ENCODE measurements at places on chromosomes 2 and 18.

DNA sequence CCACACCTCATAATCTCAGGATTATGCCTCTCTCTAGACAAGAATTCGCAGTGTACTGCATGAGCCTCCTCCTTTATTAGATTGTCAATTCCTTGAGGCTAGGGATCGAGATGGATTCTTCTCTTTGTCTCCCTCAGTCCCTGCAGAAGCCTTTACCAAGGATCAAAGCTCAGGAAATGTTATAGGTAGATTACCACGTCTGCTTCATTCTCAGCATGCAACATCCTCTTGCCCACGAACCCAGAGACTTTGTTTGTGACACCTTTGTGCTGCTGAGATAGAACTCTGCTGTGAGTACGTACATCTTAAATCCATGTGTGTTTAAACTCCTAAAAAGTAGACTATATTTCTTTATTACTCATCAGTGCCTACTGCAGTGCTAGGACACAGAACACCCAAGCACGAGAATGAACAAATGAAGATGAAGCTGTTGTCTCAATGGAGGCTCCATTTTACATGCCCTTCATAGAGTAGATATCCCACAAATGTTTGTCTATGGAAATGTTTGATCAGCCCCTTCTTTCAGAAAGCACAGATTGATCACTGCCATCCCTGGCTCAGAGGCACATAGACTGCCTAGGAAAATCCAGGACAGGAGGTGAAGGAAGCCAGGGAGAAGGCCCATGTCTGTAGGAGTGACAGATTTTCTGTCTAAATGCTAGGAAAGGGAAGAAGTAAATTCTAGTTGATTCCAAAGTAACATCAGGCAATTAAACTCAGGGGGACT lies 98.8 kb upstream of the KLHL29 start:
- no peak for DNase-seq

DNA sequence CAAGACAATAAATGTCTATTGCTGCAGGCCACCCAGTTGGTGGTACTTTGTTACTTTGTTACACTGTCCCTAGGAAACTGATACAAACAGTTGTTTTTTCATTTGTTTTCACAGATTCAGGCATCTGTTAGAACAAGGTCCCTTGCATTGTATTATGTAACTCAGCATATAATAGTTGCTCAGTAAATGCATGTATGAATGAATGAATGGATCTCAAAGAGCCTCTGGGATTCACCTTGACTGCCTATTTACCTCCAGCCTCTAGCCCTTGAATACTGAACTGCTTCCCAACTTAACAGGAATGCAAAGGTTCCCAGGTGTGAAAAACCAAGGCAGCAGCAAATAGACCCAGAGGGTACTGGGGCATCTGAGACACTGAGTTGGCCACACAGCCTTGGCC lies 27.4 kb upstream of the NEB start:
- no peak for DNase-seq

GRCh38 chr18:79657342-79657996 lies 22.1 kb upstream of the CTDP1 start:
- no peak for DNase-seq

GRCh38 chr2:229815342-229815741 lies 101.0 kb upstream of the DNER start:
- no peak for DNase-seq

- DNase-seq = no peak
Measured at GRCh38 chr2:227407591-227408151, 19.9 kb upstream of the SCYGR1 start.

- DNase-seq = no peak
Measured at GRCh38 chr2:112161431-112162145, 23.4 kb downstream of the FBLN7 start.

DNA sequence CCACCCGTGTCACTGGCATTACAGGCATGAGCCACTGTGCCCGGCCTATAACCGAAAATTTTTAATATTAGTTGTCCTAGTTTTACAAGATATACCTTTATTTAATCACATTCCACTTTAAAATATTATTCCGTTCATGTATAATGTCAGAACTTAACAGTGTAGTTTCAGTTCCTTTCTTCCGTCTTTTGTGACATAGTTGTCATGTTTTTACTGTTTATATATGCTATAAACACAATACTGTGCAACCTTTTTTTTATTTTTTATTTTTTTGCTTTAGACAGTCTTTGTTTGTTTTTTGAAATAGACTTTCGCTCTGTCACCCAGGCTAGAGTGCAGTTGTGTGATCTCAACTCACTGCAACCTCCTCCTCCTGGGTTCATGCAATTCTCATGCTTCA lies 129.5 kb upstream of the TTC27 start:
- no peak for DNase-seq

DNA sequence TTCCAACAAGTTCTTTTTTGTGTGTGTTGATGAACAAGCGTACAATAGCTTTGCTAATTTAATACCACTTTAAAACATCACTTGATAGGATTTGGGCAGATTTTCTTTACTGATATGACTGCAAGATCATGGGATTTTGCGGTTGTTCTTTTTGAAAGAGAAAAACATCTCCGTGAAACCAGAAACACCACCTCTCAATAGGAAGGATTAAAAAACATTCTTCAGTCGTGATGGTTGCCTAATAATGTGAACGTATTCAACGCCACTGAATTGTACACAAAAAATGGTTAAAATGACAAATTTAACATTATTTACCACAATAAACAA lies 19.3 kb downstream of the RBMS1 start:
- DNase-seq = no peak

GRCh38 chr2:230258483-230258882 lies 32.9 kb downstream of the SP140 start:
- DNase-seq = no peak

DNA sequence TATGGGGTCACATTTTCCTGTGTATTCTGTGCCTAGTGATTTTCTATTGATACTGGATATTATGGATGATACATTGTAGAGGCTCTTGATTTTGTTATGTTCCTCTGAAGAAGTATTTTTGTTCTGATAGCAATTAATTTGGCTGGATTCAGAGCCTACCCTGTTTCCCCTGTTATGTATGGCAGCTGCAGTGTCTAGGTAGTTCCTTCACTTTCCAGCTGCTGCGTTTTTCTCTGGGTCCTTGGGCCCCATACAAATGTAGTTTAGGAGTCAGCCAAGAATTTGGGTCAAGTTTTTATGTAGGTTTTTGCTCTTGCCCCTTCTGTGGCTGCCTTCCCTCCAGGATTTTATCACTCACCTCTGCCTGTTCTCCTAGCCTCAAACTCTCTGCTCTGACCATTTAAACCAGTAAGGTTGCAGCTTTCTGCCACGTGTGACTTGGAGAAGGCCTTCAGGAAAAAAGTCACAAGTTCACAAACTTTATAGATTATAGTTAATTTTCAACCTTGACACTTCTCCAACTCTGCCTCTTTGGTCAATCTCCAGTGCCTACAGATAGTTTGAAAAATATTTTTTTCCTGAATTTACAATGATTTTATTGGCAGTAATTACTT lies 47.0 kb downstream of the APLF start:
- DNase-seq = no peak

GRCh38 chr2:85844486-85844885 lies 44.3 kb downstream of the ST3GAL5 start:
- no peak for DNase-seq

DNA sequence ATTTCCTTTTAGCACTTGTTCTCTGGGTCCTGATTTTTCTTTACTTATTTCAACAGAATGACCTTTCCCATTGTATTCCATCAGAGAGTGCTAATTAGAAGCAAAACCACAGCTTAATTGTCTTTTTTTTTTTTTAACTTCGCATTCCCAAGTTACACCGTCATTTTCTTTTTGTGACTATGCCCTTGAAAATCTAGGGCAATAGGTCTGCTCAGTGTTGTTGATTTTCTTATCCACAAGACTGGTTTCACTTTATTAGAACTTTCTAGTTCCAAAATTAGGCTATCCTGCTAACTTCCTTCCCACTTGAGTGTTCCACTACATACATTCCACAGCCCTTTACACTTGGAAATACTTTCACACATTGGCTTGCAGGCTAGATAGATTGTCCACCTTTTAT lies 18.7 kb upstream of the ADAM17 start:
- no peak for DNase-seq

DNA sequence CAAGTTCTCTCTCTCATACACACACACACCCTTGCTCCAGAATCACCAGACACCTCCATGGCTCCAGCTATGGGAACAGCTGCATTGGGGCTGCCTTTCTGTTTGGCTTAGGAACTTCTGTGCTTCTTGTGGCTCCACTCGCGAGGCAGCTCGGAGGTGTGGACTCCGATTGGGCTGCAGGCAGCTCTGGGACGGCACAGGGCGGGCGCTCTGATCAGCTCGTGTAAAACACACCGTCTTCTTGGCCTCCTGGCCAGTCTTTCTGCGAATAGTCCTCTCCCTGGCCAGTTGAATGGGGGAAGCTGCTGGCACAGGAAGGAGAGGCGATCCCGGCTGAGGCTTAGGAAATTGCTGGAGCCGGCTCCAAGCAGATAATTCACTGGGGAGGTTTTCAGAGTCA lies 22.4 kb downstream of the FOSL2 start:
- DNase-seq = no peak

DNA sequence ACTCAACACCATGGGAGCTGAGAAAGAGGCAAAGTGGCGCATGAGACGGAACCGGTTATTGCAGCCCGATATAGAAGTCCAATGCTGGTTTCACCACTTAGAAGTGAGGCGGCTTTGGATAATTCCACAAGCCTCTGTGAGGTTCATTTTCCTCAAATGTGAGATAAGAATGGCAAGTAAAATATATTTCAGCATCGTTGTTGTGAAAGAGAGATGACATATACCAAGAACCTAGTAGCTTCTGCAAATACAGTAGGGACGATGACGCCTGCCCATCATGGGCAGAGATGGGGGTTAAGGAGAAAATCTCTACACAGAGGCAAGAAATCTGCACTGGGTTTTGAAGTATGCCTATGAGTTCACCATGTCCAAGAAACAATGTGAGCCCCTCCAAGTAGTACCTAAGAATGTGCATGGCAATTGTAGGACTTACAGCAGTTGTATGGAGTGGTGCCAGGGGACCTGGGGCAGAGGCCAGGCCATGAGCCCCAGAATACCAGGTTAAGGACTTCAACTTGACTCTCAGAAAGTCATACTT lies 352.0 kb downstream of the RNF144A start:
- DNase-seq = no peak

- no peak for DNase-seq
Measured at GRCh38 chr2:100677611-100678185, 114.9 kb downstream of the PDCL3 start.

GRCh38 chr18:27787547-27787946 lies 389.4 kb downstream of the CDH2 start:
- DNase-seq = no peak

DNA sequence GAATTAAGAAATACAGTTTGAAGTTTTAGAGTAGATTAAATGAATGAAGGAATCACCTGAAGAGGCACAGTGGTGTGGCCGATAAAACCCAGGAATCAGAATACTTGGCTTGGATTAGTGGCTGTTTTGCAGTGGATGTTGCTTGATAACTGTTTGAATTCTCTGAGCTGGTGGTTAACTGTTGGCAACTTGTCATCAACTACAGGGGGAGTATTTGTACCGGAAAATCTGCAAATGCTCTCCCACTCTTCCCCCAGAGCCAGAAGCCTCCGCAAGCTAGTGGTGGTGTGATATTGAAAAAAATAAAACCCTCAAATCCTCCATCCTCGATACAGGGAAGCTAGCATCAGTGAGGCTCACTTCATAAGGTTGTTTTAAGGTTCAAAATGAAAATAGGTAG lies 326.7 kb downstream of the DPP10 start:
- DNase-seq = no peak

DNA sequence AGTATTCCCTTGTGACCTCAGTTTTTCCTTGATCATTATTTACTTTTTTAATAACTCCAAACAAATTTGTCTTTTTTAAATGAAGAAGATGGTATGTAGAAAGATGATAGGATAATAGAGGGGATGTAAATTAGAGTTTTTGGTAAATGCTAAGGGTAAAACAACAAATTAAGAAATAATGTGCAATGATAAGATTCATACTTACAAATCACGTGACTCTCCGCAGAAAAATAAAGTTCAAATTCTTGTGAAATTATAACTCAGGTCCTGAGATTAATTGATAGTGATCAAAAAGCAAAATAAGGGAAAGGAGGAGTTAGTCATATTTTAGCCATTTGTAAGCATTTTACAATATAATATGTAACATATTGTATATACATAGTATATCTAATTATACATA lies 304.1 kb upstream of the KCNH7 start:
- DNase-seq = no peak

GRCh38 chr2:238998801-238999200 lies 150.9 kb downstream of the TWIST2 start:
- no peak for DNase-seq

DNA sequence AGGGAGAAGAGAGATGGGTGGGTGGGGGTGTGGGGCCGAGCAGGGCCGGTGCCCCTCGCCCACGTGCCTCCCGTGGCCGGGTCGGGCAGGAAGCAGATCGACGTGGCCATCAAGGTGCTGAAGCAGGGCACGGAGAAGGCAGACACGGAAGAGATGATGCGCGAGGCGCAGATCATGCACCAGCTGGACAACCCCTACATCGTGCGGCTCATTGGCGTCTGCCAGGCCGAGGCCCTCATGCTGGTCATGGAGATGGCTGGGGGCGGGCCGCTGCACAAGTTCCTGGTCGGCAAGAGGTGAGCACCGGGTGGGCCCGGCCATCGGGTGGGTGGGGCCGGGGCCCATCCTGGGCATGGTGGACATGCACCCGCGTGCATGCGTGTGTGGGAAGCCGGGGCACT lies 21.8 kb downstream of the ZAP70 start:
- DNase-seq = no peak

All from NCI-H2227 treated with DMSO at 0.1 percent for 48 hours (cell line).